ENCODE measurements at places on chromosomes 12 and 14.

- no peak for DNase-seq
Observed at GRCh38 chr12:9619411-9620179, 11.9 kb upstream of the KLRB1 start.

GRCh38 chr14:32104803-32105202, 27.7 kb downstream of the ARHGAP5 start:
- no peak for DNase-seq

DNA sequence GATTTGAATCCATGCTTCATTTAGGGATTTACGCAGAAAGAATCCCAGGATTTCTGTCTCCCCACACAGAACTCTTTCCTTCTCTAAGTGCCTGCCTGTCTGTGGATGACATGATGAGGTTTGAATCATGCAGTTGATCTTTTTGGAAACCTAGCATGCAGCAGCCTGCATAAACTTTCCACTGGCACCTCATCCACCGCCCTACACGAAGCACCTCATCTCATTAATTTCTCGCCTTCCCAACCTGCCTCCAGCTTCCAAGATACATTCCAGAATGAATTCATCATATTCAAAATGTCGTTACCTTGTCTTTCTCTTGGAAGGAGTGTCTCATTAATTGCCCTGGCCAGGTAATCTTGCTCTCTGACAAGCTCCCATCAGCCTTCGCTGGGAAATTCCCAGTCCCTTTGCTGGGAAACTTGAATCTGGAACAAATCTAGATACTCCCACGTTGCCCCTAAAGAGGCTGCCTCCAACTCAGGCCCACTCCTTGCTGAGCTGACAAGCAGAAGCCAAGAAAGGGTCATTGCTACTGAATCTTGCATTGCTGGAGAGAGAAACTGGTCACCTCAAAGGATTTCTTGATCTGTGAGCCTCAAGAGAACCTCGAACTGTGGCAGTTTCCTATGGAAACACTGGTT, 48.2 kb downstream of the SERPINA3 start:
- no peak for DNase-seq

GRCh38 chr14:63781686-63782085, 53.8 kb upstream of the SGPP1 start:
- DNase-seq = no peak

DNA sequence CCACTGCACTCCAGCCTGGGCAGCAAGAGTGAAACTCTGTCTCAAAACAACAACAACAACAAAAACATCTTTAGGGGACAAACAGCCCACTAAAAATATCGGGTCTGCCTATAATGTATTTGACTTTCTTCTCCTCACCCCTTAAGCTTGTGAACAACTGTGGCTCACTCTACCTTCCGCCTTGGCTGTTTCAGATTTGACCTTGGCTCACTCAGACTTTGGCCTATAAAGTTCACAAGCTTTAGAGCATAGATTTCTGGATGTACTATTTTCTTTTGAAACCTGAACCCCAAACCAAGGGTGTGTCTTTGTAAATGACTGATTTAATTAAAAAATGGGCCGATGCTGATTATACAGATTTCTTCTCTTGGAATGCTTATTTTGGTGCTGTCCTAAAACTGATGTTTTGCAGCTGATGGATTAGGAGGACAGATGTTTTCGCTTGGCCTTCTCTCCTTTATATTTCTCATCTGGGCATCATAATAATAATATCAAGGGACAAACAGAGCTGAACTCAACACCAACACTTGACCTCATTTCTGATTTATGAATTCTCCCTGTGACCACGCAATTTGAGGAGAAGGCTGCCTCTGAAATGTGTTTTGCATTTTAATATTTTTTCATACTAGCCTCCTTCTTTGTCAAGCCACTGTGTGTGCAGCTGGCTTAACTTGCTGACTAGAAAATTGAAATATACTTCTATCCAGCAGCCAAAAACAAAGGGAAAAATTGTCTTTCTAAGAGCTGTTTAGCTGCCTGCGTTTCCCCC, 40.2 kb upstream of the RASSF3 start:
- DNase-seq = peak; percentile 12

DNA sequence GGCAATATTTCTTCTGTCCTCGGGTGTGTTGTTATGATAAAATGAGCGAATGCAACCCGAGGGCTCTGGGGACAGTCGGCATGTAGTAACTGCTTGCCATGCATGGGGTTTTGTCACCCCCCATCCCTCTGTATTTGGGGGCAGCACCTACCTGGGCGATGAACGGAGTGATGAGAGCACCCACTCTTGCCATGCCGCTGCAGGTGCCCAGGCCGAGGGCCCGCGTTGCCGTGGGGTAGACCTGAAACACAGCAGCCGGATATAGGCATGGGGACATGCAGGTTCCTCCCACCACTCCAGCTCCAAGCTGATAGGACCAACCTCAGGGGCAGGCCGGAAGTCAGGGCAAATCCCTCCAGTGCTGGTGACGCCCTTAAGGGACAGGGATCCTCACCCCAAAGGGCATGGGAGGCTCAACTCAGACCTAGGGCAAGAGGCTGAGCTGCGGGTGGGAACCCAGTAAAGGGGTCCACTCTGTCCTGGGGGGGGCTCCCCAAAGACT, 35.8 kb downstream of the DAO start:
- DNase-seq = no peak

- DNase-seq = no peak
Observed at GRCh38 chr12:93430280-93430679, 11.5 kb downstream of the UBE2N start.

GRCh38 chr14:67705211-67705610, 3.5 kb downstream of the RDH12 start:
- no peak for DNase-seq
